Cortex of kidney (tissue), 1 donor: ENCODE measurements at places on chromosomes 5 and 9.

DNA sequence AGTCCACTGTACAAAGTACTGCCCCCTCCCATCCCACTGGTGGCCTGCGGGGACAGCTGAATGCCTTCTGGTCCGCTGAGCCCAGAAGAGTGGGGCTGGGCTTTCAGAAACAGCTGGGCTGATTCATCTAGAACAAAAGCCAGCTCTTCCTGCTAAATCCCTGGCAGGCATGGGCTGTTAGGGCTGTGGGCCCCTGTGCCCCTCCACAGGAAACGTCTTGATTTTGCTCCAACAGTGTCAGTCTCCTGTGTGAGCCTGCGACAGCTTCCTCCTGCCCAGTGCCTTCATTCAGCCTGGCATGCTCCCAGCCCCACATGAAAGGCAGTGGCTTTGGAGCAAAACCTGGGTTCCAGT is 6.9 kb upstream of the GSN start:
- no peak for DNase-seq

- no peak for DNase-seq
Observed at GRCh38 chr9:68507130-68507805, 33.4 kb downstream of the TMEM252 start.

DNA sequence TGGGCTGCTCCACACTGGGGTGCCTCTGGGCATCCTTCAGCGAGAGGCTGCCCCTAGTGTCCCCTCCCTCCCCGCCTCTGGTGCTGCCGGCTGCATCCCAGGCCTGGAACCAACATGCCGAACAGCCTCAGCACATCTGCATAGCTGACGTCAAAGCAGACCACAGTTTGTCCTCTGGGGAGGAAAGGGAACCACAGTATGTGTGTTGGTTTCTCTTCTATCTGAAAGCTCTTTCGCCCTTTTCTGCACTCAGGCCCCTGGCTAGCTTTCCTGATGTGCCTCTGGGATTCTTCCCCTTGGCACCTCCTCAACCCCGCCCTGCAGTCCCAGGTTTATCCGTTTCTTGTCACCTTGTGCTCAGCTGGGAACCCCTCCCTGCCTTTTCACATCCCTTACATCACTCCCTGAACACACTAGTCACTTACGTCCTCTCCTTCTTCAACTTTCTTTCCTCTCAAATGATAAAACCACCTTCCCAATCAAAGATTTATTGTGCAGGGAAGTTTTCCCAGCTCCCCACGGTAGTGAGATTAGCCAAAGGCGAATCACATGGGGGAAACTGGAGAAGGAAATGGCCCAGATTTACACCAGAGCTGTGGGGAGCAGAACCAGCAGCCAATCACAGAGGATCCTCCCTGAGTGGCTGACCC is 35.5 kb upstream of the B4GALT1 start:
- DNase-seq: no peak

GRCh38 chr9:132582276-132582785 is at the start of gene BARHL1:
BARHL1 (plus strand) TSS chr9:132582606; CDS start chr9:132582798, 192 bp downstream.
- DNase-seq: no peak

DNA sequence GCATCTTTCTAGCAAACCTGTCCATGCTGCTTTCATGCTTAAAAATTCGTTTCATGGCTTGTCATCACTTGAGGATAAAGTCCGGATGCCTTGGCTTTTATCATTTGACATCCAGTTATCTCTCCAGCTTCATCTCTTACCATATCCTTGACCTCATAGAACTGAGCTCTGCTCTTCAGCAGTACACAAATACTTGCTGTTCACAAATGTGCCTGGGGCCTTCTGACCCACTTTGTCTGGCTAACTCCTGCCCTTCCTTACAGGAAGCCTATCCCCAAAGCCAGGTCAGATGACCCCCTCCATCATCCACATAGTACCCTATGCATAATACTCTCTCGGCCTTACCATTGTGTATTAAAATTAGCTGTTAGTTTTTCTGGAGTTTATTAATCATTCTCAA is 249.1 kb downstream of the SAXO1 start:
- no peak for DNase-seq

GRCh38 chr5:115456056-115456455 is 88.5 kb downstream of the FEM1C start:
- DNase-seq: no peak

- DNase-seq: no peak
Observed at GRCh38 chr9:95511952-95512708, 4.6 kb downstream of the PTCH1 start.

DNA sequence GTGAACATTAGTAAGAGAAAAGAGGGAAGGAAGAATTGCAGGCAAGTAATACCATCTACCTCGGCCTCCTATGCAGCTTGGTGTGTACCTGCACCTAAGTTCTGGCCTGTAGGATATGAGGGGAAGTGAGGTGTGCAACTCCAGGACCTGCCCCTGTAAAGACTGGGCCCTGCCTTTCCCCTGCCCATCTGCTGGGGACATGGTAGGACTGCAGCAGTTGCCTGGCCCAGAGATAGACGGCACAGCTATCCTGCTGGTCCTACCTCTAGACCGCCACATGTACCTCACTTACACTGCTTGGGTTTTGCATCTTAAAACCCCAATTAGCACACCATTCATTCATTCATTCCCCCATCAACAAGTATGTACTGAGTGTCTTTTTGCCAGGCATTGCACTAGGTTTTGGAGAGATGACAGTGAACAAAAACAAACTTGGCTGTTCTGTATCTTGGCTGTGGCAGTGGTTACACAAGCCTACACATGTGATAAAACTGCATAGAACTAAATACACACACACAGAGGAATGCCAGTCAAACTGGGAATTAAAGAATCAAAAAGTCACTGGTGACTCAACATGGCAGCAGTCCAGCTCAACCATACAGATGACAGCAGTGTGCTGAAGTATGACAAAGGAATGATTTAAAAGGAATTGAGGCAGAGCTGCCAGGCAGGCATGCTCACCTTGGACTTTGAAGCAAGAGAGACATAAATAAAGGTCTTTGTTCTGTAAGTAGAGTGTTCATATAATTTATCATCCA is 23.3 kb upstream of the MGAT1 start:
- no peak for DNase-seq

- no peak for DNase-seq
Observed at GRCh38 chr5:131224387-131225201, 39.3 kb upstream of the CDC42SE2 start.

- no peak for DNase-seq
Observed at GRCh38 chr9:35907711-35908503, 1.4 kb upstream of the SPAAR start.

DNA sequence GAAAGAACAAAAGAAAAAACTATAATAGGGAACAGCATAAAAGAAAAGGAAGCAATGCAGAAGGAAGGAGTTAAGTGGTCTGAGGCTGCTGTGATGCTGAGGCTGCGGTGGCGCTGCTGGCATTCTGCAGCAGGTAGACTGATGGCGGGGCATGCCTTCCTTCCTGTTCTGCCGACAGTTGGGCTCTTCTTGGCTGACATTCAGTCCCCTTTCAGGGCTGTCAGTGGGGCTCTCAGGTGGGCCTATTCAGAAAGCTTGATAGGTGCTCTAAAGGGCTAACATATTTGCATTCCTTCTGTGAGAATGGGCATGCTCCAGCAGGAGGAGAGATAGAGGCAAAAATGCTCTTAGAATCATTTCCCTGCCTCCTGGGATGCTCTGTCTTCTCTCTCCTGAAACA is 5.1 kb upstream of the CLINT1 start:
- DNase-seq: no peak

- no peak for DNase-seq
Observed at GRCh38 chr9:70675868-70676370, 261.5 kb upstream of the KLF9 start.

DNA sequence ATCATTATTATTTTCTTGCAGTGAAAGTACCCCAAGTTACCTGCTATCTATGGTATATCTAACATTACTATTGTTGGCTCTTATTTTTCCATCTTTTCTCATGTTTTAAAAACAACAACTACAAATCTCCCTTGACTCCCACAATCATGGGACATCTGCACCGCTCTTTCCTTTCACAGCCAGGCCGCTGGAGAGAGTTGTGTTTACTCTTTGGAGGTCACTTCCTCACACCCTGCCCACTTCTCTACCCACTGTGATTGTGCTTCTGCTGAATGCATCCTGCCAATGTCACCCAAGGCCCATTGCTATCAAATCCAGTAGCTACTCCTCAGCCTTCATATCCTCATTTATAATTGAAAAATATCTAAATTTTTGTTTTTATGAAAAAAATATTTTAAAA is 29.7 kb downstream of the SLC28A3 start:
- DNase-seq: no peak

DNA sequence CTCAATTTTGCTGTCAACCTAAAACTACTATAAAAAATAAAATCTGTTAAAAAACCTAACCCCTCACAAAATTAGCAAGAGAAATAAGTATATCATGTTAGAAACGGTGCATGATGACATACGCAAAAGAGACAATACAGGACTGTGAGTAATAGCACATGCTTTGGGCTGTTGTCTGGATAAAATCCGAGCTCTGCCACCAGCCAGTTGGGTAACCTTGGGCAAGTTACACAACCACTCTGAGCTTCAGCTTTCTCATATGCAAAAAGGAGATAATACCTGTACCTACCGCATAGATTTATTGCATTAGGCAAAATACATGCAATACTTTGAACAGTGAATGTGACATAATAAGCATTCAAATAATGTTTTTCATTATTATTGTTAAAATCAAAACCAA is 481.7 kb downstream of the TLE1 start:
- no peak for DNase-seq

DNA sequence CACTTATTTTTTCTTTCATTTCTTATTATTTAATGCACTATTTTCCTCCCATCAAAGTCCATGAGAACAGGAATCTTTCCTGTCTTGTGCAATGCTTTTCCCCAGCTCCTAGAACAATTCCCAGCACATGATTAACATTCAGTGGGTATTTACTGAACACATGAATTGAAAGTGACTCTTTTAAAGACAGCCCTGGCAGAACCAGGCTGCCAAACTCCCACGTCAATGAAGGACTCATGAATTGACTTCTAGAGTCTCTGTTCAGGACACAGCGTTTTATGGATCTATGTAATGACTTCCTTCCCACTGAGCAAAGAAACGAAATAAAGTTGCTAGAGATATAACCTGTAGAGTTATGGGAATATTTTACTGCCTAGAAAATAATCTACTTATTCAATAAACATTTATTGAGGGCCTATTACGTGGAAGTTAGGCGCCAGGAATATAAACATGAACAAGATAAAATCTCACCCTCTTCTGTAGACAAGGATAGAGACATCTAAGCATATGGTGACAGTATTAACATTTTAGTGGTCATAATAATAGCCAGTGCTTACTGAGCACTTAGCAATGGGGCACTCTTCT is 485.9 kb upstream of the KLF4 start:
- no peak for DNase-seq

DNA sequence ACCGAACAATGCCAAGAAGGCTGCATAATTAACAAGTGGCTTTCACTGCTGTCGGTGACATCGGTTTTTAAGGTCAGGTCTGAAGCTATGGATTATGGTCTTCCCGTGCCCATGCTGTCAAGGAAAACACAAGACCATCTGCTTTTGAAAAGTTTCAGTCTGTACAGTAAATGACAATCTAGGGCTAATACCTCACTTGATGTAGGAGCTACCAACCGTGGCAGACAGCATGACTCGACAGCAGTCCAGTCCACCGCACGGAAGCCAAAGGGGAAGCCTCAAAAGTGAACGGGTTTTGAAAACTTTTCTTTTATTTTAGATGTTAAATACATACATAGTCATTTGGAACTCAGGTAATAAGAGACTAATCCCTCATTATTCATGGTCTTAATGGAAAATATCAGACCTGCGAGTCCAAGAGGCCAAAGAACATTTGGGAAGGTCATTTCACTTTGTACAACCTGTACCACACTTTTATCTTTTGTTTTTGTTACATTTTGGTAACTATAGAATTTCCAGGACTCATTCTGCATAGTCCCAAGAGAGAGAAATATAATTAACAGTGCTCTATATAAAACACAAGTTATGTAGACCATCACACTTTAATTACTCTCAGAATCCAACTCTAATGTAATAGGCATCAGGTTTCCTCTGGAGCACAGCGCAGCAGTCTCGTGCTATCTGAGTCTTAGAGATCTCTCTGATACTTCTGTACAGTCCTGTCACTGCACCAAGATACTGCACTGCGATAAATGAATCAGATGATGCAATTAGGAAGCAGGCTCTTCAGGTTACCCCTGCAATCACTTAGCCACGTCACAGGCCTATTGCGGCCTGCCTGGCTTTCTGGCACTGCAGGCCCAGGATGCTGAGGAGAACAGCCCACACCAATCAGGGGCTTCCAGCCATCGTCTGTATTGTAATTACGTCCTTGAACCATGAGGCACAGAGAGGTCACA is 184.9 kb downstream of the FANCC start:
- DNase-seq: no peak

GRCh38 chr5:56737002-56737621 is 78.2 kb upstream of the MAP3K1 start:
- DNase-seq: no peak

DNA sequence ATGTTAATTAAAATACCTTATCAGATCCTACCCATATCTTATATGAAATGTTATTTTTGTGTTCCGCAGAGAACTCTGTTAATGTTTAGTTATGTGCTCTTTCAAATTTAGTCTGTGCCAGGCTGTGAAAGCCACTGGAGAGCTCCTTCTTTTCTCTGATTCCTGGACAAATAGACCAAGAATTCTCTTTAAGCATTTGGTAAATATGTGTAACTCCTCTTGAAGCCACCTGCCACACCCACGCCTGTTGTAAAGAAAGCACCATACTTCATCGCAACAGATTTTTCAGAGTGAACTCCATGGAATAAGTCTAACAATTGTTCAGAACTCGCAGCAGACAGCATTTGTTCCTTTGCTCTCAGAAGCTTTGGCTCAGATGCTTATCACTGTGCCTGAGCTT is 301.1 kb downstream of the FAM170A start:
- no peak for DNase-seq

- no peak for DNase-seq
Observed at GRCh38 chr5:74424162-74424868, 216.2 kb downstream of the ENC1 start.

DNA sequence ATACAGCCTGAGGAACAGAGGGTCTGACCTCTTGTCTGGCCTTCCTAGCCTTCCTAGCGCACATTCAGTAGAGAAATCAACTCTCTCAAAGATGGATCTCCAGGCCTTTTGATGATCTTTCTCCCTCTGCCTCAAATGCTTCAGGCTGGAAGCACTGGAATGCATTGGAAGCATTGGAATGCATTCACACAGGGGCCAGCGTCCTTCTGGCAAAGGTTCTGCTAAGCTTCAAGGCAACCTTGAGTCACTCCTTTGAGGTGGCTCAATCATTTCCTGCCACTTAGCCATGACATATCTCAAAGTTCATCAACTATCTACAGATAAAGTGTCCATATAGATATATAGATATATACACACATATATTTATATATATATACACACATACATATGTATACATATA is 42.9 kb downstream of the OR2K2 start:
- DNase-seq: no peak

- DNase-seq: no peak
Observed at GRCh38 chr9:126956917-126957686, 42.5 kb downstream of the RALGPS1 start.

DNA sequence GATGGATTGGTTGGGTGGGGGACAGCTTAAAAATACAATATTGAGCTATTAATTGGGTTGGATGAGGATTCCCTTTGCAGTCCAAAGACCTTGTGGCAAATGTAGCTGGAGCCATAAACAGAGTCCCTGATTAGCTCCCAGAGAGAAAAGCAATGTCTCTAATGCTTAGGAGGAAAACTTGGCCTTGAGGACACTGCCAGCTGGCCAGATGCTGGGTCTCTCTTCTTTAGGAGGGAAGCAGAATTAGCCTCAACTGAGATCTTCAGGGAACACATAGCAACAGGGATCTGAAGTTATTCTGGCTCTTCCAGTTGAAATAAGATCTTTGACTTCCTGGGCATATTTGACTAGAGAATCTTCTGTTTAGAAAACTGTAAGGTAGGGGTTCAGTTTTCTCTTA is 121.7 kb upstream of the WWC1 start:
- DNase-seq: no peak
